RWPE1 (cell line): ENCODE measurements at places on chromosomes 2 and 18.

DNA sequence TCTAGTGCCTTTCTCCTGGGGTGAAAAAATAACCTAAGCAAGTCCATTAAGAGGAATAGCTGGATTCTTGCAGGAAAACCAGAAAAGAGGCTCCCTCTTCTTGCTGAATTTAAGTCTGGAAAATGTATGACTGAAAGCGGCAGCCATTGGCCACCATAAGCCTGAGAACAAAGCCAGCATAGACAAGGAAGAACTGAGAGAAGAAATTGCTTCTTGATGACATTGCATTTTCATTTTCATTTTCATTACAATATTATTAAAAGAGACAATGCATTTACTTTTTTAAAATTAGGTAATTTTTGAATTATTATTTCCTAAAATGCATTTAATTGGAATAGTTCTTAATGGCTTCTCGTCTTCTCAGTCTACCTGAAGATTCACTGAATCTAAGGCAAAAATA, 1157.5 kb upstream of the ZEB2 start:
- DNase-seq: no peak

GRCh38 chr2:12678186-12678585, 38.5 kb upstream of the TRIB2 start:
- DNase-seq: no peak

- peak; percentile 64 for DNase-seq
These were observed at the start of gene KCNS3 for GRCh38 chr2:17878281-17879136. Gene KCNS3 (plus strand): TSS chr2:17878667. CDS start chr2:17931009, 52,342 bp downstream.

GRCh38 chr2:135843671-135844070, 6.7 kb upstream of the LCT start:
- no peak for DNase-seq
